ENCODE measurements at places on chromosomes 16 and 17. TPM values are rescaled to one million over a fixed set of nuclear protein-coding genes. Genes with fewer than 3 reads are reported as not detected.

Gene GJC1
- total RNA-seq = 11.6 TPM

Gene TNK1
- 0.08 TPM for total RNA-seq

Gene NPIPB13
- 1.5 TPM for total RNA-seq

Gene NR1D1
- total RNA-seq = 0.90 TPM

Gene OR3A3
- not detected for total RNA-seq

Gene TEKT5
- total RNA-seq = not detected

Gene OR1A1
- not detected for total RNA-seq

Gene JPH3
- total RNA-seq = not detected

Gene TPSG1
- total RNA-seq = not detected

Gene NPB
- 0.38 TPM for total RNA-seq

Gene SPNS3
- not detected for total RNA-seq

Gene TMEM114
- total RNA-seq = not detected

Gene ZPBP2
- total RNA-seq = not detected

Data from smooth muscle cell of the coronary artery (primary cell).